ENCODE measurements at places on chromosomes 2 and 18. TPM values are rescaled to one million over a fixed set of nuclear protein-coding genes. Genes with fewer than 3 reads are reported as not detected.

Gene TNFAIP6
- 0.57 TPM for total RNA-seq

Gene PLCD4
- 0.54 TPM for total RNA-seq

Gene DDX18
- 63.3 TPM for total RNA-seq

GRCh38 chr18:45571714-45572113 is 43.6 kb upstream of the SLC14A2 start:
- DNase-seq, result no peak
- H3K4me1 ChIP-seq, result no peaks in the 10 kb centered on the region
- H3K27ac ChIP-seq, result no peak overlapping the region
- no peaks in the 10 kb centered on the region for H3K27me3 ChIP-seq

DNA sequence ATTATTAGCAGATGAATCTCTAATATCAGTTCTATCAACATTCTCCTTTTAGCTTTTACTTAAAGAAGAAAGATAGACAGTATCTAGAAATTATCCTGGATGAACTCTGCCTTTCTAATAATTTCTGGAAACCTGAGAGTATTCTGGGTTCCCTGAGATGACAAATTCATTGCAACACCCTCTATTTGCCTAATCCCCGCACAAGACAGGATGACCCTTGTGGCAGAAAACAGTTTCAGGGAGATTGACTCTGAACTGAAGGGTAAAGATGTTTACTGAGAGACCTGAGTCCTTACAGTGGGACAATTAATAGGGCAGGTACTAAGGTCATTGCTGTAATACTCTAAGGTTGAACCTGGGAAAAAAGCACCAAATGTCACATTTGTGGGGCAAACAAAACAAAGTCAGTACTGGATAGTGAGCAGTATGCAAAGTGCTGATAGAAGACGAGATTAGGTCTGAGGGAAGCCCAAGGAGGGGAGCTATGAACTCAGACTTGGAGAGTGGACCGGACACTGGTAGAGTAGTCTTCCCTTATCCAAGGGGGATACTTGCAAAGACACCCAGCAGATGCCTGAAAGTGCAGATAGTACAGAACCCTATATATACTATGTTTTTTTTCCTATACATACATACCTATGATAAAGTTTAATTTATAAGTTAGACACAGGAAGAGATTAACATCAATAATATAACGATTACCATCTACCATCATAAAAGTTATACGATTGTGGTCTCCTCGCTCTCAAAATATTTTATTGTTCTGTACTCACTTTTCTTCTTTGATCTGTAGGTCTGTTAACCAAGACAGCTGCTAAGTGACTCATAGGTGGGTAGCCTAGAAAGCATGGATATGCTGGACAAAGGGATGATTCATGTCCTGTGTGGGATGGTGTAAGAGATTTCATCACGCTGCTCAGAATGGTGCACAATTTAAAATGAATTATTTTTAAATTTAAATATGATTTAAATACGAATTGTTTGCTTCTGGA is 148.3 kb upstream of the KLHL14 start:
- H3K27ac ChIP-seq, result no peak overlapping the region
- H3K4me1 ChIP-seq, result no peaks in the 10 kb centered on the region
- no peaks in the 10 kb centered on the region for H3K27me3 ChIP-seq

GRCh38 chr18:76557026-76557575 is 62.1 kb upstream of the ZNF516 start:
- no peaks in the 10 kb centered on the region for H3K27me3 ChIP-seq
- H3K27ac ChIP-seq, result no peak overlapping the region
- no peak for DNase-seq
- no peaks in the 10 kb centered on the region for H3K36me3 ChIP-seq
- H3K4me3 ChIP-seq, result no peak overlapping the region
- H3K4me1 ChIP-seq, result no peaks in the 10 kb centered on the region

- no peak overlapping the region for H3K4me3 ChIP-seq
- no peaks in the 10 kb centered on the region for H3K4me1 ChIP-seq
- DNase-seq, result no peak
- H3K27ac ChIP-seq, result no peak overlapping the region
Measured at GRCh38 chr2:162928356-162928755, 89.8 kb upstream of the KCNH7 start.
